ENCODE measurements at places on chromosomes 2 and 18. TPM values are rescaled to one million over a fixed set of nuclear protein-coding genes. Genes with fewer than 3 reads are reported as not detected.

The SPEG gene
- total RNA-seq, result 3.8 TPM

The MAPRE3 gene
- 5.8 TPM for total RNA-seq

The TWSG1 gene
- 10.7 TPM for total RNA-seq

The DYNAP gene
- total RNA-seq, result 38.5 TPM

The ERBB4 gene
- total RNA-seq, result 0.57 TPM

The KLHL14 gene
- total RNA-seq, result 0.04 TPM

The CRACDL gene
- 10.6 TPM for total RNA-seq

The DSC3 gene
- 283 TPM for total RNA-seq

The DSEL gene
- total RNA-seq, result 0.45 TPM

The PPP3R1 gene
- 27.8 TPM for total RNA-seq

The DOCK10 gene
- 12.6 TPM for total RNA-seq

The MERTK gene
- total RNA-seq, result 1.8 TPM

The SALL3 gene
- not detected for total RNA-seq

The UGT1A10 gene
- 12.4 TPM for total RNA-seq

The LINC00305 gene
- not detected for total RNA-seq

The CCDC68 gene
- total RNA-seq, result 0.11 TPM

The RAX gene
- total RNA-seq, result not detected

The FAM124B gene
- total RNA-seq, result 0.38 TPM

The CD8A gene
- total RNA-seq, result 6.5 TPM

The PSD4 gene
- 25.1 TPM for total RNA-seq

The KCNK3 gene
- 0.66 TPM for total RNA-seq

The PLEKHM3 gene
- 19.3 TPM for total RNA-seq

The TMEM247 gene
- not detected for total RNA-seq

The DRC1 gene
- total RNA-seq, result not detected

The KCNIP3 gene
- 2.5 TPM for total RNA-seq

The TMEM200C gene
- total RNA-seq, result 0.04 TPM

The FEV gene
- 2.1 TPM for total RNA-seq

The COL4A4 gene
- 0.40 TPM for total RNA-seq

The SPP2 gene
- not detected for total RNA-seq

The IL1R2 gene
- 182 TPM for total RNA-seq

The CCDC195 gene
- not detected for total RNA-seq

The PTRHD1 gene
- total RNA-seq, result 41.8 TPM

The TUBA3E gene
- not detected for total RNA-seq

The SSB gene
- total RNA-seq, result 57.2 TPM

The RAD51AP2 gene
- total RNA-seq, result 0.19 TPM

The LHCGR gene
- total RNA-seq, result not detected

The SERPINB8 gene
- total RNA-seq, result 36.0 TPM

The CYP1B1 gene
- total RNA-seq, result 20.0 TPM

The DHRS9 gene
- 13.2 TPM for total RNA-seq

The KIF5C gene
- total RNA-seq, result not detected

The RNF125 gene
- total RNA-seq, result 5.3 TPM

The LYPD6 gene
- 1.2 TPM for total RNA-seq

The SLC5A7 gene
- 0.19 TPM for total RNA-seq

The MAB21L4 gene
- total RNA-seq, result 179 TPM

The NTSR2 gene
- total RNA-seq, result not detected

The GATA6 gene
- 2.1 TPM for total RNA-seq

The KLHL30 gene
- not detected for total RNA-seq

The GCG gene
- total RNA-seq, result not detected

The SLC1A4 gene
- 13.3 TPM for total RNA-seq

The SOX11 gene
- total RNA-seq, result not detected

The CGREF1 gene
- 2.6 TPM for total RNA-seq

Data from esophagus squamous epithelium (tissue), 5 donors.